ENCODE measurements at places on chromosomes 5 and 9.

DNA sequence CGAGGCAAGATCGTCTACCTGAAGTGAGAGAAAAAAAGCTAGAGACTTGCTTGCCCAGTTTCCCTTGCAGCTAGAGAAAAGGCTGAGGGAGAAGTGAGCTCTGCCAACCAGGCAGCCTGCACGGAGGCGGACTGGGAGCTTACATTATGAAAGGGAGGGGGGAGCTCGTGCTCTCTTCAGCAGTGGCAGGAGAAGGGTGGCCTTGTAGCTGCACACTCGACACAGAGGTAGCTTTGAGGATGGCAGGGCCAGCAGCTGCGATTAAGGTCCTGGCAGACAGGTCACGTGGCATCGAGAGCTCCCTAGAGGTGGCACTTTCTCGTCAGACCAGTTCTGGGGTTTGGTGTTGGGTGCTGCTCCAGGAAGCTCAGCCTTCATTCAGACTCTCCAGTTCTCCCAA, 26.7 kb downstream of the APBA1 start:
- H3K4me1 ChIP-seq: no peaks in the 10 kb centered on the region
- no peaks in the 10 kb centered on the region for H3K36me3 ChIP-seq
- no peak overlapping the region for H3K27ac ChIP-seq
- no peak for DNase-seq
- H3K4me3 ChIP-seq: no peak overlapping the region

DNA sequence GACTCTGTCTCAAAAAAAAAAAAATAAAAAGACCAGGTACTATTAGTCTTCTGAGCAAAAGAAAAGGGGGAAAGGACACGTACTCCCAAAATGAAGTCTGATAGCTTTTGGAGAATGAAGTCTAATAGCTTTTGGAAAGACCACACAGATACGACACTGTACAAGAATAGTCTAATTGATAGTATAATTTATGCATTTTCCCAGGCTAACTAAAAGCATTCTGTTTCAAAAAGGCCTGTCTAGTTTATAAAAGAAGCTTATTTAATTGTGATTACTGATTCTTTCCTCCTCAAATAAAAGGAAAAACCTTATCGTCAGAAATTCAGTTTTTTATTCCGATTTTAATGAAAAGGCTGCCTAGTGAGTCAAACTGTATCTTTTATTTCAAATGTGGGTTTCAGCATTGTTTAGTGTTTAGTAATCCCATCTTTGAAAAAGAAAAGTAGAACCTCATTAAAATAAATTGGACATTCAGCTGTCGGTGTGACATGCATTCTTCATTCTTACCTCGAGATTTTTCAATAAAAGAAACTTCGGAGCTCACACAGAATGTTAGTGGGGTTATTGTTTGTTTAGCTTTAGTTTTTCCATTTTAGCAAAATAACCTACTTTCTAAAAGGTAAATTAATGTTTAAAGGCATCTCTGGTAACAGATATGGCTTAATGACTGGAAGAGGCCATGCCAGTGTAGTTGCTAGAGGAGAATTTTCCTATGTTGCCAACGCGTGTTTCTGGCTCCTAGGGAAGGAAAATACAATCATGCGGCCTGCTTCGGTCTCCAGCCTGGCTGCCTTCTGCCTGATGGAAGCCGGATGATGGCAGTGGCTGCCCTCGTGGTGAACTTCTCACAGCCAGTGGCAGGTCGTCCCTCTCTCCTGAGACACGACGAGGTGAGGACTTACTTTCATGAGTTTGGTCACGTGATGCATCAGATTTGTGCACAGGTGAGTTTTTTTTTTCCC, 70.0 kb downstream of the NLN start:
- H3K4me1 ChIP-seq: peaks cover 8% of the 10 kb centered on the region
- no peaks in the 10 kb centered on the region for H3K27me3 ChIP-seq
- peaks cover 28% of the 10 kb centered on the region for H3K36me3 ChIP-seq
- H3K27ac ChIP-seq: no peak overlapping the region

DNA sequence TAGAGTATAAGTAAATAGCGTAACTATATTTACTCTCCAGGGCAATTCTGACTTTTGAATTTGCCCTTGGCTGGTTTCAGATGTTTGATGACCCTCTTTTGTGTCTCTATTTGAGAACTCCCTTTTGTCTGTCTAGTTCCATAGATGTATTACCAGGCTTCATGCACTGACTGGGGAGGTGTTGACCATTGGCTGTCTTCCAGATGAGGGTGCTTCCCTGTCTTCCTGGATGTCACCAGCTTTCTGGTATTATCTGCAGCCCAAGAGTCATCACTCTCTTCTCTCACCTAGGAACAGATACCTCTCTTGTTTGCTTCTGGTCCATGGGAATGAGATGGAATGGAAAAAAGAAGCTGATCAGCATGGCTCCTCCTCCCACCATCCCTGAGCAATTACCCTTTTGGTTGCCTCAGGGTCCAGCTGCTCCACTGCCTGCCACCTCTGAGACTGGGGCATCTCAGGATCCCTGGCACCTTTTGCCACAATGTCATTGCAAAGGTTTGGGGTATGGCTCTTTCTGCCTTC, 58.7 kb upstream of the TMED7 start:
- H3K4me3 ChIP-seq: no peak overlapping the region
- H3K36me3 ChIP-seq: no peaks in the 10 kb centered on the region
- peaks cover 5% of the 10 kb centered on the region for H3K27me3 ChIP-seq

- H3K36me3 ChIP-seq: no peaks in the 10 kb centered on the region
- DNase-seq: no peak
- H3K27me3 ChIP-seq: no peaks in the 10 kb centered on the region
- no peaks in the 10 kb centered on the region for H3K4me1 ChIP-seq
Observed at GRCh38 chr5:31291323-31291854, 97.9 kb downstream of the CDH6 start.

DNA sequence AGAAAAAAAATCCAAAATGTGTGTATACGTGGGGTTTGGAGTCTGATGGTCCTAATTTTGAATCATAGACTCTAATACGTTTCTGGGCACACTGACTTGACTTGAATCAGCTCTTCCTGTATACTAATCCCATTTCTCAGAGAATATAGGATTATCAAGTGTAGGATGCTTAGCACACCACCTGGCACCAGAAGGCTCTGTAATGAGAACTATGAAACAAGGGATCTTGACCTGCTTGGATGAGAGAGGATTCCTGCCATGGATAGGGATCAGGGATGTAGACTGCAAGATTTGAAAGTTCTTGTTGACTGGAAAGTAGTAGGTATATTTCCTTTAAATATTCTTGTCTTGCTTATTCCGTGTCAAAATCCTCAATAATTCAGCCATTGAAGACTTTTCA, 7.8 kb downstream of the HSPA4 start:
- DNase-seq: no peak
- H3K27ac ChIP-seq: peak overlapping the region; percentile 5
- no peak overlapping the region for H3K4me3 ChIP-seq
- peaks cover 4% of the 10 kb centered on the region for H3K36me3 ChIP-seq
- peaks cover 32% of the 10 kb centered on the region for H3K4me1 ChIP-seq

DNA sequence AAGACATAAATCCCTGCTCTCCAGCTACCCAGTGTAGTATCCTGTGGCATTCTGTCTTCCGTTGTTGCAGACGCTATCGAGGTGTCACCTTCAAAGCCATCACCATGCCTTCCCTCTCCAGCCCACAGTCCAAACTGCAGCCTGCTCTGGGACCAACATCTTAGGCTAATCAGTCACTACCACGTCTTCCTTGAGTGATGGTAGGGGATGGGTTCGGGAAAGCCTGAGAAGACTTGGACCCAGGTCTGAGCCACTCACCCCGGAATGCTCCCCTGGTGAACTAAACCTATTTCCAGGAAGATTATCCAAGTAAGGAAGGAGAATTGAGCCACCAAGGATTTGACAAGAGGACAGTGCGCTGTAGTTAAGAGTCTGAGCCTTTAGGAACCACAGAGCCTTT, 52.9 kb upstream of the IRX1 start:
- no peaks in the 10 kb centered on the region for H3K4me1 ChIP-seq
- no peak overlapping the region for H3K4me3 ChIP-seq
- no peak overlapping the region for H3K27ac ChIP-seq
- H3K36me3 ChIP-seq: no peaks in the 10 kb centered on the region
- DNase-seq: no peak

DNA sequence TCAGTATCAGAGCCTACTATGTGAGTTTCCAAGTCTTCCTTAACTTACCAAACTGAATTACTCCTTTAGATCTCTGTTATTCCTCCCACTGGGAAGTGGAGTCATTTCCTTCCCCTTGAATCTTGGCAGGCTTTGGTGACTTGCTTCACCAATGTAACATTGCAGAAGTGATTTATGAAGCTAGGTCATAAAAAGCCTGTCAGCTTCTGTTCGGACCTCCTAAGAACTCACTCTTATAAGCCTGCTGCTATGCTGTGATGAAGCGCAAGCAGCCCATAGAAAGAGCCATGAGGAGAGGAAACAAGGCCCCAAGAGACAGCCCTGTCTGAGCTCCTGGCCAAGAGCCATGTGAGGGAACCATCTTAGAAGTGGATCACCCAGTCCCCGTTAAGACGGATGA, 14.2 kb upstream of the FOXB2 start:
- H3K4me3 ChIP-seq: no peak overlapping the region
- H3K27ac ChIP-seq: no peak overlapping the region
- DNase-seq: no peak
- no peaks in the 10 kb centered on the region for H3K36me3 ChIP-seq

GRCh38 chr5:24535646-24536045, 109.1 kb downstream of the CDH10 start:
- H3K27ac ChIP-seq: no peak overlapping the region
- DNase-seq: no peak
- no peaks in the 10 kb centered on the region for H3K27me3 ChIP-seq
- no peaks in the 10 kb centered on the region for H3K4me1 ChIP-seq
- H3K4me3 ChIP-seq: no peak overlapping the region

GRCh38 chr9:109182940-109183798, 16.1 kb upstream of the FRRS1L start:
- no peak for DNase-seq
- peaks cover 12% of the 10 kb centered on the region for H3K4me1 ChIP-seq
- no peaks in the 10 kb centered on the region for H3K36me3 ChIP-seq
- peaks cover 12% of the 10 kb centered on the region for H3K27me3 ChIP-seq

DNA sequence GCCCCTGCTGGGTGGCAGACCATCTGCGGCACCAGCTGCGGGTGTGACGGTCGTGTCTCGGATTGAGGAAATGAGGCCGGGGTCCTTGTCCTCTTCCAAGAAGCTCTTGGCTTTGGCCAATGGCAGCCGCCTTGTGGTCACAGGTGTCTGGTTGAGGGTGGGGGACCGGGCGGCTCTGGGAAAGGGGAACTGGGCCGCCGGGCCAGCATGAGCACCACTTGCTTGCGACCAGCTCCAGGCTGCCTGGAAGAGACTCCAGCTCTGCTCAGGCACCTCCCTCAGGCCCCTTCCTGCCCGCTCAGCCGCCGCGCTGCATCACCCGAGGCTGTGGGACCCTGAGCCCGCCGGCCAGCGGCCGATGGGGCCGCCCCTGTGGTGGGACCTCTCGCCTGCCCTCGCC, 59.7 kb downstream of the RXRA start:
- peaks cover 26% of the 10 kb centered on the region for H3K4me1 ChIP-seq
- no peak overlapping the region for H3K27ac ChIP-seq
- no peaks in the 10 kb centered on the region for H3K36me3 ChIP-seq
- DNase-seq: no peak
- no peak overlapping the region for H3K4me3 ChIP-seq
- H3K27me3 ChIP-seq: peaks cover 3% of the 10 kb centered on the region

DNA sequence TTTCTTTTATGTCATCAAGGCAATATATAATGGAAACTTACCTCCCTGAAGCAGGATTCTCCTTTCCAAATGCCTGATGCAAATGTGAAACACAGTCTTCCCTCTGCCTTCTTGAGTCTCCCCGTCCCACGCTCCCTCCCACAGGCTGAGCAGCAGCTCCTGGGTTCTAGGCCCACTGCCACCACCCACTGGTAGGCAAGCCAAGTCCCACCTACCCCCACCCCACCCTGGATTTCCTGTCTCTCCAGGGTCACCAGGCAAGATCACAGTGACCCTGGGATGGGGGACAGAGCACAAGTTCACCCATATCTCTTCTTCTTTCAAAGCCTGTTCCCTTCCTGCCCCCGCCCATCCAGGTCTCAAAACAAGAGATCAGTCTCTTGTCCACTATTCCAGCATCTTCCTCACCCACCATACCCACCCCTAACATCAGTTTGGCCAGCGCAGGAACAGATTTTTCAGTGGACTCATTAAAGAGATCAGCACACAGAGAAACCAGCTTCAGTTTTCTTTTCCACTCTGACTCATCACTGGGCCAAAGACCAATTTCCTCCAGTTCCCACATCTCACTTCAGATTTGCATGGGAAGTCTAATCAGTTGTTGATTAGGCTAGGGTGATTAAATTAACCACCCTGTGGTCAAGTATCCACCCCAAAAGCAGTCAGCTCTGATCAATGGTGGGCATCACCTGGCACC, 151.5 kb downstream of the ACTL7B start:
- H3K27me3 ChIP-seq: no peaks in the 10 kb centered on the region
- no peak overlapping the region for H3K27ac ChIP-seq
- no peak for DNase-seq
- H3K36me3 ChIP-seq: no peaks in the 10 kb centered on the region
- no peaks in the 10 kb centered on the region for H3K4me1 ChIP-seq

DNA sequence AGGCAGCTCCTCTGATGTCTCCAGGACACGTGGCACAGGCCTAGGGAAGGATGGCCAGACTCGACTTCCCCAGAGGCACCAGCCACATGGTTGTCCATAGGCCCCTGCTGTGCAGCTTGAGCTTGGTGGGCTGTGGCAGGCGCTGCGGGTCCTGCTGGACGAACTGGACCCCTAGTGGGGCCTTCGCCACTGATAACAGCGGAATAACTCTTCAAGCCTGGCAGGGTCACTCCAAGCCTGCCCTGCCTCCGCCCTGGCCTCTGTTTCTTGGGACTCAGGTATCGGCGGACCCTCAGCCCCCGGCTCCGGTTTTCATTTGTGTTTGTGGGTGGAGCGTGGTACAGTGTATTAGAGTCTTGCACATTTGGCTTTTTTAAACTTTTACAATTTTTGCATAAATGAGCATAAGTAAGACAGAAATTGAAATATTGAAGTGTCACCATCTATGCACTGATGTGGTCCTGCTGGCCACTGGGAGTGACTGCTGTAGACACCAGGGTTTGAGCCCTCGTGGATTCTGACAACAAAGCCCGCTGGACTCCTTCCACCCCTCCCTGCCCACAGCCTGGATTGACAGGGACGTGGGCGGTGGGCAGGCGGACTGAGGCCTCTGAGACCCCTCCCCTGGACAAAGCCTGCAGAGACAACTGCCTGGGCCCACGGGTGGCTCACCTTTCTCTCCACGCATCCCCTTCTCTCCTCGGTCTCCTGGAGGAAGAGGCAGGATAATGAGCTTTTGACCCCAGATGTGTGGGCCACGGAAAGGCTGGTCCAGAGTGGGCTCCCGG, 3.8 kb downstream of the FCN1 start:
- no peak overlapping the region for H3K4me3 ChIP-seq
- peaks cover 15% of the 10 kb centered on the region for H3K27me3 ChIP-seq
- H3K4me1 ChIP-seq: no peaks in the 10 kb centered on the region
- no peaks in the 10 kb centered on the region for H3K36me3 ChIP-seq
- H3K27ac ChIP-seq: no peak overlapping the region
- no peak for DNase-seq

- H3K4me3 ChIP-seq: no peak overlapping the region
- no peak overlapping the region for H3K27ac ChIP-seq
Observed at GRCh38 chr5:140420665-140421361, 19.2 kb downstream of the ANKHD1 start.
